ENCODE measurements at places on chromosomes 13 and 19. TPM values are rescaled to one million over a fixed set of nuclear protein-coding genes. Genes with fewer than 3 reads are reported as not detected.

Gene TTYH1
- 10.6 TPM for total RNA-seq

Gene ZNF98
- total RNA-seq = not detected

DNA sequence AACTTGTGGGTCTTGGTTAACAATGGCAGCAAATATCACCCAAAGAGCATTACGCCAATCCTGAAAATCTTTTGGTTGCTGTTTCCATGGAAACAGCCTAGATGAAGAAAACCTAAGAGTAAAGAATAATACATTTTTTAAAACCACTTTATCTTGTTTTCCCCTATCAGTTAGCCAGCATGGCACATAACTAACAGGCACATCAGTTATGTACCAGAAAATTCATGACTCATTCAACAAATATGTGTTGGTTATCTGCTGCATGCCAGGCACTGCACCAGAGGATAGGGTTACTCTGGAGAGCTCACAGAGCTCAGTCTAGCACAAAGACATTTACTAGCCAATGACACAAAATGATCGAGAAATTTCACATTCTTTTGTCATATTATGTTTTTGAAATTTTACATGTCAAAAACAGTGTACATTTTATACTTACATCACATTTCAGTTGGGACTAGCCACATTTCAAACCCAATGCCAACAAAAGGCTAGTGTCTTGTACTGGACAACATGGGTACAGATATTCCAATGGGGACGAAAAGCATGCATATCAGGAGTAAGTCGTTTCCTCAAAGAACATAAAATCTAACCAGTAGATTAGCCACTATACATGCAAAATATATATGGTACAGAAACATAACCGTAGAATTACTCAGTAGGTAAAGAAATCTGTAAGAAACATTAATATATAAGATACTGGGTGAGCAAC, 20.3 kb downstream of the LNX2 start:
- H3K4me1 ChIP-seq = peaks cover 59% of the 10 kb centered on the region
- peak; percentile 67 for DNase-seq
- H3K27me3 ChIP-seq = no peaks in the 10 kb centered on the region

- peak overlapping the region; percentile 73 for H3K27ac ChIP-seq
- H3K36me3 ChIP-seq = no peaks in the 10 kb centered on the region
- peaks cover 98% of the 10 kb centered on the region for H3K4me1 ChIP-seq
Observed at GRCh38 chr19:44742330-44743061, 6.0 kb upstream of the BCL3 start.

GRCh38 chr13:41577436-41577835, 120.1 kb downstream of the RGCC start:
- no peak for DNase-seq
- no peak overlapping the region for H3K27ac ChIP-seq
- no peaks in the 10 kb centered on the region for H3K27me3 ChIP-seq
- no peak overlapping the region for H3K4me3 ChIP-seq
- H3K4me1 ChIP-seq = peaks cover 13% of the 10 kb centered on the region

DNA sequence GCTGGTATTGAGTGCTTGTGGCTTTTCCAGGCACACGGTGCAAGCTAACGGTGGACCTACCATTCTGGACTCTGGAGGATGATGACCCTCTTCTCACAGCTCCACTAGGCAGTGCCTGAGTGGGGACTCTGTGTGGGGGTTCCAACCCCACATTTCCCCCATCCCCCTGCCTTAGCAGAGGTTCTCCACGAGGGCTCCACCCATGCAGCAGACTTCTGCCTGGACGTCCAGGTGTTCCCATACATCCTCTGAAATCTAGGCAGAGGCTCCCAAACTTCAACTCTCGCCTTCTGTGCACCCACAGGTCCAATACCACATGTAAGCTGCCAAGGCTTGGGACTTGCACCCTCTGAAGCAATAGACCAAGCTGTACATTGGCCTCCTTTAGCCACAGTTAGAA, 25.3 kb upstream of the ZSCAN18 start:
- DNase-seq = no peak
- peaks cover 4% of the 10 kb centered on the region for H3K36me3 ChIP-seq
- no peaks in the 10 kb centered on the region for H3K27me3 ChIP-seq
